ENCODE measurements at places on chromosomes 2 and 18.

GRCh38 chr2:64228918-64229317, 84.7 kb upstream of the PELI1 start:
- no peak for DNase-seq

GRCh38 chr2:196295005-196295404, 123.6 kb upstream of the STK17B start:
- no peak for DNase-seq

- no peak for DNase-seq
These were observed 28.0 kb downstream of the MGAT5 start for GRCh38 chr2:134281815-134282419.

DNA sequence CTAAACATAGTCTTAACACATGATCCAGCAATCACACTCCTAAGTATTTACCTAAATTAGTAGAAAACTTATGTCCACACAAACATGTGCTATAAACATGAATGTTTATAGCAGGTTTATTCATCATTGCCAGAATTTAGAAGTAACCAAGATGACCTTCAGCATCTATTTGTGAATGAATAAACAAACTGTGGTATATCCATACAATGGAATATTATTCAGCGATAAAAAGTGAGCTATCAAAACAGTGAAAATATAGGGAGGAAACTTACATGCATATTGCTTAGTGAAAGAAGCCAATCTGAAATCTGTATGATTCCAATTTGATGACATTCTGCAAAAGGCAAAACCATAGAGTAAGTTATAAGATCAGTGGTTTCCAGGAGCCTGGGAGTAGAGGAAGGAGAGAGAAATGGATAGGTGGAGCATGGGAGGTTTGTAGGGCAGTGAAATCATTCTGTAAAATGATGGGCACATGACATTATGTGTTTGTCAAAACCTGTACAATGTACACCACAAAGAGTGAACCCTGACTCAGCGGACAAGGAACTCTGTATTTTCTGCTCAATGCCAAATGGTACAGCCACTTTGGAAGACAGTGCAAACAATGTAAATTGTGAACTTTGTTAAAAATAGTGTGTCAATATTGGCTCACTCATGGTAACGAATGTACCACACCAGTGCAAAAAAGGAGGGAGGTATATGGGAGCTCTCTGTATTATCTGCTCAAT, 61.9 kb upstream of the IGFBP2 start:
- DNase-seq: no peak

- DNase-seq: peak; percentile 5
These were observed at the start of gene L3MBTL4 for GRCh38 chr18:6414723-6415417. TSS of gene L3MBTL4 (minus strand) at chr18:6414911. CDS start at chr18:6311625, 103,286 bp downstream.

GRCh38 chr2:39902103-39902502, 123.0 kb upstream of the THUMPD2 start:
- DNase-seq: no peak

GRCh38 chr2:200439981-200440380, 69.9 kb downstream of the KCTD18 start:
- no peak for DNase-seq

- DNase-seq: no peak
These were observed 86.6 kb upstream of the ODC1 start for GRCh38 chr2:10534514-10535250.

- no peak for DNase-seq
These were observed 40.1 kb upstream of the GPD2 start for GRCh38 chr2:156396126-156396525.

- DNase-seq: no peak
These were observed 25.8 kb downstream of the PLB1 start for GRCh38 chr2:28521663-28522062.

- DNase-seq: no peak
These were observed 51.4 kb downstream of the SLC38A11 start for GRCh38 chr2:164903951-164904350.

DNA sequence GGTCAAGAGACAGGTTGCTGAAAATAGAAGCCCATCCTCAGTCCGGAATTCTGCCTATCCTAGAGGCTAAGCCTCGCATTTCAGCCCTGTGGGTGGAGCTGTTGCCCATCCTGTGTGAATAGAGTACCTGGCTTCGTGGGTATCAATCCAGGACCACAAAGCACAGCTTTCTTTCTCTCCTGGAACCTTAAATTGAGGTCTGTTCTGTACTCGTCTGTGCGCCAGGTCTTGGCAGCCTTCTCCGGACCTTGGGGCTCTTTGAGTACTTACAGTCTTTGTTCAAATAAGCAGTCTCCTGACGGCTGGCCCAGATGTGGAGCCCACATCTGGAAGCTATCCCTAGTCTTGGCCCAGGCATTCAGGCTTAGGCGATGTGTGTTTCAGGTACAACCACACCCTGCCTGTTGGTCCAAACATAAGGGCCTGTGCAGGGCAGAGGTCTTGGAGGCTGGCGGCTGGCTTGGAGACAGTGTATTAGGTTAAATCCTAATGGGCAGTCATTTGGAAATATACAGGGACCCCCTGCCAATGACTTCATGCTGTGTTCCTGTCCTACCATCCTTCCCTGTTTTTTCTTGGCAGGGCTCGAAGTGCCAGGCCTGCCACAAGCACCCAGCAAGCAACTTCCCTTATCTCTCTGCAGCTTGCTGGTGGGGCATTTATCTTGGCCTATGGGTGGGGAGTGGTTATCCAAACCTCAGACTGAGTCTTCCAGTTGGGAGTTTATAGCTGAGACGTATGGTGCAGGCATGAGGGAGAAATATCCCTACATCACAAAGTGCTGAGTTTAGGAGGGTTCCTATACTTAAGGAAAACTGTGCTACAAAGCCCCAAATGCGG, 294.1 kb downstream of the BCL2 start:
- DNase-seq: peak; percentile 20

- no peak for DNase-seq
These were observed 356.4 kb downstream of the SLC4A3 start for GRCh38 chr2:219983836-219984235.

- DNase-seq: no peak
These were observed 16.6 kb upstream of the HRH4 start for GRCh38 chr18:24443870-24444269.

DNA sequence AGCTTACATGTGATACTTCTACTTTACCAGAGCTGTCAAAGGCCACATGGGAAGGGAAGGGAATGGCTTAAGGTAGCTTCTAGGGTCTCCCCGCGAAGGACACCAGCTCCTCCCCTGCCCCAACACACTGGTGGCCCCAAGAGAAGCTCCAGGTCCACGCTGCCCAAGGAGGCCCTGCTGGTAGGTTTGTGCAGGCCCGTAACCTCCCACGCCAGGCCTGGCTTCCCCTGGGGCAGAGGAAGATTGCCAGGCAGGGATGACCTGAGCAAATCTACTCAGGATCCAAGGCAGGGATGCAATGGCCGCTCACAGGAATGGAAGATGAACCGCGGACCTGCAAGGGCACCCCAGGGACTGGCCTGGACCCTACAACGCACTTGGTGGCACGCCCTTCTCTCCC, 205.1 kb downstream of the MGAT5 start:
- no peak for DNase-seq

DNA sequence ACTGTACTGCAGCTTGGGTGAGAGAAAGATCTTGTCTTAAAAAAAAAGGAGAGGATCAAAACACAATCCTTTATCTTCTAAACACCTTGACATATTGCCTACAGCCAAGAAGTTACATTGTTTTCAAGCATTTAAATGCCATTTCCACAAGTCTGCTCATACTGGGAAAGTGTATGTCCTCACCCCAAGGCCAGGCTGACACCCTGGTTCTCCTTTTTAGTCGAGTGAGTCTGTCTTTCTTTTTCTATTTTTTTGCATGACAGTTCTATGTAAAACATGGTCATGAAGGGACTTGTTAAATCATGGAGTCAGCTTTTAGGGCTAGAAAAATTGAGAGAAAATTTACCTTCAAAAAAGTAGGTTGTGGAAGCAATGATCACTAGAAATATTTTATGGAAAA, 233.3 kb downstream of the FAM210A start:
- DNase-seq: no peak

- no peak for DNase-seq
These were observed 29.2 kb upstream of the PELI1 start for GRCh38 chr2:64173156-64174135.

DNA sequence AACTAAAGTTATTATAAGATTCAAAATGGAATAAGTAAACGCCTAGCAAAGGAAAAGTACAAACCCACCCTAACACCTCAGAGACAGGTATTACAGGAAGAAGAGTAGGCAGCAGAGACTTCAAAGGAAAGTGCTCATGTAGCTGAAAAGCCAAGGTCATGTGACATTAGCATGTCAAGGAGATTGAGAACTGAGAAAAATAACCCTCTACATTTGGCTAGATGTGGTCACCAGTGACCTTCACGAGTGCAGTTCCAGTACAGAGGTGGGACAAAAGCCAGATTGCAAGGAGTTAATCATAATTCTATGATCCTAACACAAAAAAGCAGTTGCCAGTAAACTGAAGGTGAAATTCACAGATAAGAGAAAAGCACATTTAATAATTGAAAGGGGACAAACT, 252.7 kb downstream of the ZEB2 start:
- no peak for DNase-seq

DNA sequence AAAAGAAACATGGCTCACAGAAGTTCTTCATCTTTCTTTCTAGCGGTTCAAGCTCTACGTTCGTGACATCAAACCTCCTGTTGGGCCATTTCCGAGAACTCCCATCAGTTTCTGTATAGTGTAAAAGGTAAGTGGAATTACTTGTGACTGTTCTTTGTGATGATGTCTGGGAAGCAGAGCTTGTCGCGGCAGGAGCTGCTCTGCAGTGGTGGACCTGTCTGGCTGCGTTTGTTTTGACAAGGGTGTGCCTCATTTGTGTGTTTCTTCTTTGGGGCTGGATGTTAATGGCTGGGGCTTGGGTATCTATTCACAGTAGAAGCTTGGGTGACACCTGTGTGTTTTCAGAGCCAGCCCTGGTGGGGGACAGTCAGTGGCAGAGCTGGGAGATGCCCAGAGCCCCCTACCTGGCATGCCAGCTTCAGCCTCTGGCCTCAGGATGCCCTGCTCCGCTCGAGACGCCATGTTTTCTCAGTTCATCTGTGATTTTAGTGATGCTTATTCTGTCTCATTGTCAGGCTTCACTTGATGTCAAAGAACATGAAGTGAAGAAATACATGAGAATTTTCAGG, 59.6 kb downstream of the LDLRAD4 start:
- no peak for DNase-seq

- DNase-seq: no peak
These were observed 13.2 kb upstream of the KCMF1 start for GRCh38 chr2:84957771-84958134.

DNA sequence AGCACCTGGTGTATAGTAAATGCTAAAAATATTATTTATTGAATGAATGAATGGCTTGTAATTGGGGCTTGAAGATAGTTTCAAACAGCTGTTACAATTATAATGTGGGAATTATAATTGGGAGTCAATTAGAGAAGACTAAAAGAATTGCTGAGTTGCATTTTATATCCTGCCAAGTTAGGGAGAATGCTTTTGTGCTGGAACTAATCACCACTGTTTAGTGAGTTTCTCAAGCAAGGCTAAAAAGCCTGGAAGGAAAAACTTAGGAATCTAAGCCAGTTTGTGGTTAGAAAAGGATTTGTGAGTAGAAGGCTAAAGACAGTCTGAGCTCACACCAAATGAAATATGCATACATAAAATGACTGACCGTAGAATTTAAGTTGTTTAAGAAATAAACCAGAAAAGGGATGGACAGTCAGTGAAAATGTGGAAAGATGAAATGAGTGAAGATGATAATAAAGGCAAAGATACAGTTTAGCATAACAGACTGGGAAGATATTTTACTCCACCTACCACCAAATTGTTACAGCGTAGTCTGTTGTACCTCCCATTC, 647.7 kb upstream of the FSHR start:
- DNase-seq: no peak

DNA sequence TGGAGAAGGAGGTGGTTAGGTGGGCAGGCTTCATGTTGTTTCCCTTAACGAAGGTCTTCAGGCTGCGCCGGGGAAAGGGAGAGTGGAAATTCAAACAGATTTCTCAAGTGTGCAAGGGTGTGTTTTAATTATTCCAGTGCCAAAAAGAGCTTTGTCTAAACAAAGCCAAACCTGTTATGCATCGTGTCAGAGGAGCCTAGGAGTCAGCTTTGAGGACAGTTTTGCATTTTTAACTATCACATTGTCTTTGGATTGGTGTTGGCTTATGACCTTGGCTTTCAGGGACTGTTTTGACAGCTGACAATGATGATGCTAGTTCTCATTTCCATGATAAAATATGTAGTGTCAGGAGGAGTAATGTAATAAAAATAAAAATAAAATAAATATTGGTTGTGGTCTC, 144.8 kb downstream of the LDLRAD4 start:
- no peak for DNase-seq

GRCh38 chr2:227163485-227163997, 464 bp downstream of the COL4A4 start:
- no peak for DNase-seq

DNA sequence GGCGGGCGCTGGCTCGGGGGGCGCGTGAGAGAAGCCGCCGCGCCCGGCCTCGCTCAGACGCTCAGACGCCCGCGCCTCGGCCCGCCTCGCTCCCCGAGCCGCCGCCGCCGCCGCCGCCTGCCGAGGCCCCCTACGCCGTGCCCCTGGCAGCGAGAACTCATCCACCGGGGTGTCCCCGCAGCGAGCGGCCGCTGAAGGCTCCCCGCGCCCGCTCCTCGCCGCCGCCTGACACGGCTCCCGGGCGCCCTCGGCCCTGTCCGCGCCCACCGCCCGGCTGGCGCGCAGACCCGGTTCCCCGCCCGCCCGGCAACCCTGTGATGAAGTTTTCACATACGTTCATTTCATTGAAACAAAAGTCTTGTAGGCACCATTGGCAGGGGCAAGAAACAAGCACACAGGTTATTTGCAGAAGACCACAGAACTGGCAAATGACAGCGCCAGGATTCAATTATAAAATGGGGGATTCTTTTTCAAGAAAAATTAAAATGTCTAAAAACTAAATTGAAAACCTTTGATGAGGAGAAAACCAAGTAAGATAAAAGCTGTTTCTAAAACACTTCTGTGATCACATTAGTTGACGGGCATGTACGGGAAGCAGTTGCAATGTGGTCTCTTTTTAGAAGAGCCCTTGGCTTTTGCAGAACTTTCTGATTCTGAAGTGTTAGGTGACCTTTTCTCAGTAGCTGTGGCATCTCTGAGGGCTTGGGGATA, 50.5 kb upstream of the TUBA3D start:
- no peak for DNase-seq

- no peak for DNase-seq
These were observed 138.9 kb upstream of the NRP2 start for GRCh38 chr2:205543262-205543843.

- DNase-seq: no peak
These were observed 286.2 kb upstream of the EPAS1 start for GRCh38 chr2:46010925-46011490.

GRCh38 chr2:44778221-44778654, 163.3 kb upstream of the SIX3 start:
- DNase-seq: no peak

Measured in activated CD4-positive, alpha-beta T cell treated with anti-CD3 and anti-CD28 coated beads, Interleukin-2, amount 50 U/mL, for 48 hours (primary cell).